ENCODE measurements at places on chromosomes 2 and 18.

- DNase-seq = no peak
Observed at GRCh38 chr2:140584471-140584870, 1546.3 kb downstream of the LRP1B start.

- no peak for DNase-seq
Observed at GRCh38 chr2:25323042-25323514, 18.6 kb downstream of the DNMT3A start.

GRCh38 chr18:10231220-10231619 is 223.2 kb upstream of the APCDD1 start:
- DNase-seq = no peak

GRCh38 chr2:66915237-66915636 is 480.3 kb downstream of the MEIS1 start:
- DNase-seq = no peak

DNA sequence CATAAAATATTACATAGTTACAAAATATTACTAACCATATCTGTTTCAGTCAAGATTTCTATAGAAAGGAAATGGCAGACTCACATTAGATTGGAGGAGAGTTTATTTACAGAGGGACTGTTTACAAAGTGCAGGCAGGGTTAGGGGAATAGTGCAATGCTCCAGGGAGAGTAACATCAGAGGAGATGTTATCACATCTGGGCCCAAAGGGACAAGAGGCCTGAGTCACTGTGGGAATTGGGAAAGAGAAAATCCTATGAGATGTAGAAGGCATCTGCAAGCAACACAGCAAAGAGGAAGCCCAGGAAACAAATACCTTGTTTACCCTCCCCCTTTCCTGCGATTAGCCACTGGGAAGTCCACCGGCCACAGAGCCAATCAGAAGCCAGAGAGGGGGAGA is 227.3 kb upstream of the TANK start:
- no peak for DNase-seq

DNA sequence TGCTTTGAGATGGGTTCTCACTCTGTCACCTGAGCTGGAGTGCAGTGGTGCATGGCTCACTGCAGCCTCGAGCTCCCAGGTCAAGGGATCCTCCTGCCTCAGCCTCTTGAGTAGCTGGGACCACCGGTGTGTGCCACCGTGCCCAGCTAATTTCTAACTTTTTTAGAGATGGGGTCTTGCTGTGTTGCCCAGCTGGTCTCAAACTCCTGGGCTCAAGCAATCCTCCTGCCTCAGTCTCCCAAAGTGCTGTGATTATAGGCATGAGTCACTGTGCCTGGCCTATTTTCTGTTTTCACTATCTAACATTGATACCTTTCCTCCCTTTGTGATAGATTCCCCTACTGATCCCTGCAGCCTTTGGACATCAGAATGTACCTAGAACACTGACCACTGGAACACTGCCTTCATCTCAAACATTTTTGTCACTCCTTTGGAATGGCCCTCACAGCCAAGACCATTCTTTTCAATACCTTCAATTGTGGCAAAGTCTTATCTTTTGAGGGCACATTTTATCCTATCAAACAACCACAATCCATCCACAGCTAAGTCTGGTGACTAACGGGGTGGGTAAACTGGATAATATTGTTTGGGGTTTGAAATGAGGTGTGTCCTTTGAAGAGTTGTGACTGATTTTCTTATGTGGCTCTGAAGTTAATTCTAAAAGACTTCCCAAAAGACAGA is 43.7 kb downstream of the EPAS1 start:
- no peak for DNase-seq

DNA sequence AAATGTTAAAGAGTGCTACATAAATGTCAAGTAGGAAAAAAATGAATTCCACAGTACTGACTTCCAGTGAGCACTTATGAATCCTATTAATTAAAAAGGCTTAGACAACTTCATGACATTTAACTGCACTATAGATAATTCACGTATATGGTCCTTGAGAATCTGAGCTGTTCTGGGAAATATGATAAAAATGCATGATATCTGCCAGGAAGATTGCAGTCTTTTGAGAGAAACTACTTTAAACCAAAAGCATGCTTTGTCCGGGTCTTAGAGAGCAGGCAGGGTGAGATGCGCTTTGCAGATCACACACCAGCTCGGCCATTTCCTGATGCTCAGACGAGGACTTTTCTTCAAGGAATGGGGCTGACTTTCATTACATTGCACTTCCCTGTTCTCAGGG is 42.6 kb downstream of the CMPK2 start:
- DNase-seq = no peak

- no peak for DNase-seq
Observed at GRCh38 chr2:189116979-189117378, 62.6 kb downstream of the COL5A2 start.

GRCh38 chr2:59905731-59906130 is 647.7 kb downstream of the BCL11A start:
- DNase-seq = no peak

- no peak for DNase-seq
Observed at GRCh38 chr2:36147670-36148390, 207.7 kb upstream of the CRIM1 start.

DNA sequence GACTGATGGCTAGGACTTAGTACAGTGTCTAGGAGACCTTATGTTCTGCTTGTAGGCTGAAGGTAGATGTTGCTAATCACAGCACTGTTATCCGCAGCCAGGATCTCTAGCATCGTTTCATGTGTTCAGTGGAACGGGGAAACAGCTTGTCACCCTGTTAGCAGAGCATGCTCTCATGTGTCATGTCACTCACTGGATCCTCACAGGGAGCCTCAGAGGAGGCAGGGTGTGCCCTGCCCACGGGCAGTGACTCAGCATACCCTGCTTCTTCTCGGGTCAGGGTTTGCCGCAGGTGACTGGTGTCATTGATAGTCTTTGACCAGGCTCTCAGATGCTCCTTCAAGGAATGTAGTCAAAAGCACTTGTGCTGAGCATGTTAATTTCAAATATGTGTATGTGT is 44.4 kb downstream of the RPIA start:
- no peak for DNase-seq

- no peak for DNase-seq
Observed at GRCh38 chr2:44780406-44780805, 161.1 kb upstream of the SIX3 start.

DNA sequence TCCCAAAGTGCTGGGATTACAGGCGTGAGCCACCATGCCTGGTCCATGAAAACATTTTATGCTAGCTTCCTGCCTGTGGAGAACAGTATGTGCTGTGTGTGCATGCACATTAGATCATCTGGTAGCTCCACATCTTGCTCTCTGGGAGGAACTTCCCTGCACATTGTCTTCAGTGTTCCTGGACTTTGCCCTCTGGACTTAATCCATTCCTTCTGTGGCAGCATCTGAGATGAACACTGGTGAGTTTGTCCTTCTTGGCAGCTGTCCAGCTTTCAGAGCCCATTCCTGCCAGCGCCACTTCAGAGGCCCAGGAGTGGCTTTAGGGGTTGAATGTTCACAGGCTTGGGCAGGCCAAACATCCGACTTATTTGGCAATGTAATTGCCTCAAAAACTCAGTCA is 65.2 kb downstream of the POU3F3 start:
- no peak for DNase-seq

DNA sequence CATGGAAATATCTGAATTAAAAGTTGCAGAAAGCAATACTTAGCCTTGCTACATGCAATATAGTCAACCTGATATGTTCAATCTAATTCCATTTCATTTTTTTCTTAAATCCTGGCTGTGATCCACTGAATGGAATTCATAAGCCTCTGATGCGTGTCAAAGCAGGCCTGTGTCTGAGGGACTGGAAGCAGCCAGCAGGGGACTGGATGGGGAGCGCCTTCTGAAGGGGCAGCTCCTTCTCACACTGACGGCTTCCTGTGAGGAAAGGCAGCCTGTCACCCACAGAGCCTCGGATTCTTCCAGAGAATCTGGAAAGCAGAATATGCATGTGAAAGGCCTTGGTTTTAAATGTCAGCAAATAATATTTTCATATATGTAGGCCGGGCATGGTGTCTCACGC is 73.5 kb downstream of the KCNF1 start:
- DNase-seq = no peak

DNA sequence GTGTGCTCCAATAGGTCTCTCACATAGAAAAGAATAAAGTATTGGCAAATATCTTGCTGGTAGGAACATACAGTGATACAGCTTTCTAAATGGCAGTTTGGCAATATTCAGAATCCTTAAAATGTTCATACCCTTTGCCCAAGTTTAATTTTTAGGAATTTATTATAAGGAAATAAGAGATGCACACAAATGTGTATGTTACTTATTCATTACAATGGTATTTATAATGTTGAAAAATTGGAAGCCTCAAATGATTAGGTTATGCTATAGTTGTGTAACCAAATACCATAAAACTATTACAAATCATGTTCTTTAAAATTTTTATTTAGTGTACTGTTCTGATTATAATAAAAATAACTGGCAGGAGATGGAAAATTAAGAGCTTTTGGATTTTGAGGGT is 196.8 kb downstream of the MCFD2 start:
- no peak for DNase-seq

GRCh38 chr2:429575-430254 is 141.8 kb upstream of the ALKAL2 start:
- DNase-seq = no peak

GRCh38 chr2:84996909-84997308 is 25.9 kb downstream of the KCMF1 start:
- DNase-seq = no peak

- no peak for DNase-seq
Observed at GRCh38 chr2:188129677-188130076, 162.0 kb upstream of the GULP1 start.

DNA sequence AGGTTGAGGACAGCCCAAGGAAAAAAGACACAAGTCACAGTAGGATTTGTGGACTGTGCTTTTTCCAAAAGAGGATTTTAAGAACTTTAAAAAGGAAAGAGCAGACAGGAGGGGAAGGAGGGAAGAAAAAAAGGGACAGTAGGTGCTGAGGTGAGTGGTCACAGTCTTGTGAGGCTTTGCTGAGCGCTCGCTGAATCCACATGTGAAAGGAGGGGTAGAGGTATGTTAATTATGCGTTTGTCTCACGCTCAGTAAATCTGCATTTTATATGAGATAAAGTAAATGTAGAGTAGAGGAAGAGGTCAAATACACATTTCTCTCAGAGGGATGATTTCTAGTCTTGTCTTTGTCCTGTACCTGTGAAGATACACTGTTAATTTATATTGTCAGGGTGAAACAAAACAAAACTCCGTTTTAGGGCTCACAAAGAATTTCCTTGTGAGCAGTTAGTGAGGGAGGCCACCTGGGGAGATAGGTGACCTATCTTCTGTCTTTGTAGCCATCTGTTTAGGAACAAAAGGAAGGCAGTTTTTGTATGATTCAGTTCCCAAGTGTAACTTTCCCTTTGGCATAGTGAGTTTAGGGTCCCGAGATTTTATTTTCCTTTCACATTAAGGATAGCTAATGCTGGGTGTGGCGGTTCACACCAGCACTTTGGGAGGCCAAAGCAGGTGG is 25.3 kb downstream of the GNAL start:
- no peak for DNase-seq

DNA sequence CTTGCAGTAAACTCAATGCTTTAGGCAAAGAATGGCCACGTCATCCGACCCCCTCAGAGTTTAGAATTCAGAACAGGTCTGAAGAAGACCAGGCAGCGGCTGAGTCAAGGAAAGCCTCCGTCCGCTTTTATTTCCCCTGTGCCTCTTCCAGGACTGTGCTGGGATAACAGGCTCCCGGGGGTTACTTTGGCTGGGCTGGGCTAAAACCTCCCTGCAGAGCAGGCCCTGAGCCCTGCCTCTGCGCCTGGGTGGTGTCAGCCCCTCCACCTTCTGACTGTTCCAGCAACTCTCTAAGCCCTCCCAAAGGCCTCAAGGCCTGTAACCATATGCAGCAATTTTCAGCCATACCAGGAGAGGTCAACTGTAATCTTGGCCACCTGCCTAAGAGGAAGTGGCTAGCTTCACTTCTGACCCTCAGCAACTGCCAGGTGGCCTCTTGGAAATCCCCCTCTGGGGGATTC is 166.5 kb downstream of the RPIA start:
- no peak for DNase-seq

DNA sequence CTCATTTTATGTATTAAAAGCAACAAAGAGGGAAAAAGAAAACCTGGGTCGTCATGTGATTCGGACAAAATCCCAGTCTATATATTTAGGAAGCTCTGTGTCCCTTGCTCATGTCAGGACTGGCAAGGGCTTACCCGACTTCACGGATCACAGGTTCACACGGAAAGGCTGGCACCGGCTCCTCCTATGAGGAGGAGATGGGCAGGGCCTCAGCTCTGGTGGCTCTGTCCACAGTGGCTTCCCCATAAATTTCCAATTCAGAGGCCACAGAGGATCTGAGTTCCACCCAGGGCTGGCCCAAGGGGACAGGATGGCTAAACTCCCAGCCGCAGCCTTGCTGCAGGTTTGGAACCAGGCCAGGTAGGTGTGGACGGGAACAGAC is 186.8 kb downstream of the BCL2 start:
- DNase-seq = peak; percentile 67

DNA sequence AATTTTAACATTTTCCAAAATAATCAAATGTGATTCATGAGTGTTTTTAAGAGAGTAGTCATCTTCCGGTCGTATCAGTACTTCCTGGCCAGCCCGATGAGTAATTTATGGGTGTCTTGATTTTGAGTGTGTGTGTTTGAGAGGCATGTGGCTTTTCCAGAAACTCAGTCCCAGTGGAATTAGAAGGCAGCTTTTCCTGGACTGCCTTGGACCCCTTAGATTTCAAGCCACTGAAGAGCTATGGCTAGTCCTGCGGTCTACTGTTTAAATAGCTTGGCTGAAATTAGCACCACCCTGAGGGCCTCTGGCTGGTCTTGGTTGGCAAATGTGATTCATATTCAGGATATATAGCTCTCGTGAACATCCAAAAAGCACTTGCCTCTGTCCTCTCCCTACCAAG is 59.4 kb downstream of the HK2 start:
- DNase-seq = no peak

Data from breast epithelium (tissue), 4 donors.